Left cardiac atrium (tissue), 4 donors: ENCODE measurements at places on chromosomes 12 and 14. TPM values are rescaled to one million over a fixed set of nuclear protein-coding genes. Genes with fewer than 3 reads are reported as not detected.
A peak's percentile ranks its signal among the peaks of the same experiment; 100 is the strongest.

SNW1 gene
- total RNA-seq = 53.1 TPM

GRCh38 chr12:70451528-70451927 is 85.4 kb downstream of the KCNMB4 start:
- no peak for DNase-seq

- DNase-seq = no peak
Measured at GRCh38 chr14:21923820-21924219, 250.2 kb upstream of the OR4E1 start.

DNA sequence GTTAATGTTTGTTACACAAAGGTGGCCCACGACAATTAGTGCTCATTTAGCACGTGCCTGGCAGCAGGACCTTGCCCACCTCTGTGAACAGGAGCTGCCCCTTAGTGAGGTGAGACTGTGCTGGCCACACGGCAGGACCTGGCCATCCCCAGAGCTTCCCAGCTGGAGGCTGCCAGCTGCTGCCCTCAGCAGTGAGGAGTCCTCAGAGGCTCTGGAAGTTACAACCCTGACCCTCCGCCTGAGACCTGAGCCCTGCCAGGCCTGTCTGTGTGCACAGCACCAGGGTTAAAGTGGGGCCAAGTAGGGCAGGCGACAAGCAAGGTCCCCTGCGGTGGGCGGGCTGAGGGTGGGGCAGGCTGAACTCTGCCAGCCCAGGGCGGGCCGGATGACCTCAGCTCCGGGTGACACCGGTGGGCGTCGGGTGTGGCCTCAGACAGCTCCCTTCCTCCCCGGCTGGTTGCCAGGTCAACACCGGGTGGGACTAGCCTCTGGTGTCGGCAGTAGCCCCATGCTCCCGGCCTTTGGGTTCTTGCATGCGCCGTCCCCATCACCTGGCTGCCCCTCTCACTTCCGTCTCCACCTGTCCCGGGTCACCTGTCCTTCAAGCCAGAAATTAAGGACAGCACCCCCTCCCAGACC is 9.2 kb upstream of the LBHD2 start:
- peak; percentile 93 for DNase-seq

DNA sequence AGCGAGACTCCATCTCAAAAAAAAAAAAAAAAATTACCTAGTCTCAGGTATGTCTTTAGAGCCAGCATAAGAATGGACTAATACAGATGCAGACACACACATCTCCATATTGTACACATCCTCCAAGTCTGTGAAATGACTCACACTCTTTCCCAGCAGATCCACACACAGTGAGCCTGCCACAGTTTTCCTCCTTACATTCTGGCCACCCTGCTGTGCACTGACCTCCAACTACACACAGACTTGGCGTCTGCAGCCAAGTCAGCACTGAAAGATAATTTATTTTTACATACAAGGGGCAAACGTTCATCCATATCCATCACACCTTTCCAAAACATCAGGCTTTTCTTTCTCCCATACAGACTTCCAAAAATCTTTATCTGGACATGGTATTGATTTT is 115.9 kb downstream of the SLC25A21 start:
- no peak for DNase-seq

SHMT2 gene
- 39.6 TPM for total RNA-seq

AMHR2 gene
- total RNA-seq = not detected

DNA sequence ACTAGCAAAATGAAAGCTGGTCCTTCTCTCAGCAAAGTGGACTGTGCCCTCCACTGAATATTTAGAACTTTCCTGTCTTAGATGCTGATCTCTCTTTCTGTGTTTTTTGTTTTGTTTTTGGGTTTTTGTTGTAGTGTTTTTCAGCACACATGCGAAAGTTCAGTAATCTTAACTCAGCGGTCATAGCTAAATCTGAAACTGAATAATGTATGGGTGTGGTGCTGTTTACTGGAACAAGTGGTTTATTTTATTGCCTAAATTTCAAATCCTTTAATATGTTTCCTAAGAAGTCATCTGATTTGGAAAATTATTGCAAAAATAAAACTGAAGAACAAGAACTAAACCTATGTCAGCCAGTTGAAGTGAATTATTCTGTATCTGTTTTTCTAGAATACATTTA is 116.0 kb upstream of the LRIG3 start:
- no peak for DNase-seq

PLEKHG7 gene
- not detected for total RNA-seq

DNA sequence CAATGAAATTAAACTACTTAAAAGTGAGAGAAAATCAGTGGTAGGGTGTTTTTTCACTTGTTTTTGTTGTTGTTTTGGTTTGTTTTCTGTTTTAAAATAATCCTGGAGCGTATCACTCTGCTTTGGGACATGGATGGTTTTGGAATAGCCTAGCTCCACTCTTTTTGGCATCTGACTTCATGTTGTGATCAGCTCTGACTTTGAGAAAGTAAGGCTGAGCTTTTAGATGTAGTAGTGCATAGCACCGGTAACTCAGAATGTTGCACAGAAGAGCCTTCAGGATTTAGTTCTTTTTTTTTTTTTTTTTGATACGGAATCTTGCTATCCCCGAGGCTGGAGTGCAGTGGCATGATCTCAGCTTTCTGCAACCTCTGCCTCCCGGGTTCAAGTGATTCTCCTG is 8.1 kb downstream of the TRAFD1 start:
- DNase-seq = no peak

GRCh38 chr12:42728770-42729534 is 139.4 kb upstream of the PRICKLE1 start:
- no peak for DNase-seq

DNA sequence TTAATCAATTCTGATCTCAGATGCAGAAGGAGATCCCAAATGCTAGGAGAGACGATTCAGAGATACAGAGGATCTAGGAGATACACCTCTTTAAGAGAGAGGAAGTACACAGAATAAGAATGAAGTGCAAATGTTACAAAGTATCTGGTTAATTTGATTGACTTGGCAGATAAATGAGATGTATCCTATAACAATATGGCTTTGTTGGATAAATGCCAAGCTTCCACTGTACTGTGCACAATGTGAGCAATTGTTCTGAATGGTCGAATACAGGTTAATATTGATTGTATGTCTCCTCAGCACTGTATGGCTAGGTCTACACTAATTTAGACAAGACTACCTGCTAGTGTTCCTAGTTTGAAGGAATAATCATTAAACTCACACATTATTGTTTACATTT is 119.6 kb upstream of the PTPRB start:
- DNase-seq = no peak

- DNase-seq = no peak
Measured at GRCh38 chr12:82852529-82852928, 165.8 kb downstream of the TMTC2 start.
